Fibroblast of skin of left quadriceps (primary cell): ENCODE measurements at places on chromosomes 12 and 14.

- no peak for DNase-seq
Observed at GRCh38 chr14:55832974-55833373, 253.0 kb downstream of the KTN1 start.

DNA sequence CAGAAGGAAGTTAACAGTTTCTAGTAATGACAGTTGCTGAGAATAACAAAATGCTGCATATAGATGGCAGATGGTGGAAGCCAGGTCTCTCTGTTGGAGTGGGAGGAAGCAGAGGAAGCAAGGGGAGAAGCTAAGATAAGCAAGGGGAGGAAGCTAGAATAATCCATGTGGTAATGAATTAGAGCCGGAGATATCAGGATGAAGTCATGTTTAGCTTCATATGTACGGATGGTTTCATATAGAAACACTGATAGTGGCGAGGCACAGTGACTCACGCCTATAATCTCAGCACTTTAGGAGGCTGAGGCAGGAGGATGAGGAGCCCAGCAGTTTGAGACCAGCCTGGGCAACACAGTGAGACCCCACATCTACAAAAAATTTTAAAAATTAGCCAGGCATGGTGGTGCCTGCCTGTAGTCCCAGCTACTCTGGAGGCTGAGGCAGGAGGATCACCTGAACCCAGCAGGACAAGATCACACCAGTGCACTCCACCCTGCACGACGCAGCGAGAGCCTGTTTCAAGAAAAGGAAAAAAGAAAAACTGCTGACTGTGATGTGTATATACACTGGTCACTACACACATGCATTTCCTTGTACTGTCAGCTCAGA, 49.2 kb downstream of the ANAPC7 start:
- no peak for DNase-seq

DNA sequence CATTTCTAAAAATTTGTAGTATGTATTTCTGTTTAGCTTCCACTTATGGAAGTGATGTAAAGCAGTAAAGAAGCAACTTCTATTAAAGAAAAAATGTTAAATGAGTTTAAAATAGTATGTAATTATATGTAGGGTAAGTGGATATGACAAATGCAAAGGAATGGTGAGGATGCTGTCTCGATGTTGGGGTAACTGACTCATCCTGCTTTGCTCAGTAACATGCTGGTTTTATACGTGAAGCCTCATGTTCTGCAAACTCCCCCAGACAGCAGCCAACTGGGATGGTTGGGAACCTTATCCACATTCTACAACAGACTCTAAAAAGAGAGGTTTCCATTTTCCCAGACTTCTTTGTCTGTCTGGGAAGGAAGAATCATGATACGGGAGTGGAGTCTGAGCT, 1006.4 kb upstream of the TMEM132C start:
- peak; percentile 56 for DNase-seq

DNA sequence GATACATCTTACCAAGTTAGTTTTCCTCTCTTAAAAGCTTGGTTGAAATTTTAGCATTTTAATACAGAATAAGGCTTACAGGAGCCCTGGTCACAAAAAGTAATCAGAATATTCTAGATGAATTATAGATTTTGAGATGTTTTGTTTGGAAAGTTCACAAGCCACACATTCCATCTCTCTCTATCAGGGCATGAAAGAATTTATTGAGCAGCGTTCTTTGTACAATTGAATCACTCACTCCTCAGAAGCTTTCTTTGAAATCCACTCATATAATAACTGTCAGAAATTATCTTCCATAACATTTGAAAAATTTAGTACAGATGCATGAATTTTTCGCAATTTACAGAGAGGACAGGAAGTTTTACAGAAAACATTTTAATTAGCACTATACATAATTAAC, 938.6 kb upstream of the MDGA2 start:
- no peak for DNase-seq

GRCh38 chr14:44463356-44464004, 43.6 kb downstream of the FSCB start:
- no peak for DNase-seq

DNA sequence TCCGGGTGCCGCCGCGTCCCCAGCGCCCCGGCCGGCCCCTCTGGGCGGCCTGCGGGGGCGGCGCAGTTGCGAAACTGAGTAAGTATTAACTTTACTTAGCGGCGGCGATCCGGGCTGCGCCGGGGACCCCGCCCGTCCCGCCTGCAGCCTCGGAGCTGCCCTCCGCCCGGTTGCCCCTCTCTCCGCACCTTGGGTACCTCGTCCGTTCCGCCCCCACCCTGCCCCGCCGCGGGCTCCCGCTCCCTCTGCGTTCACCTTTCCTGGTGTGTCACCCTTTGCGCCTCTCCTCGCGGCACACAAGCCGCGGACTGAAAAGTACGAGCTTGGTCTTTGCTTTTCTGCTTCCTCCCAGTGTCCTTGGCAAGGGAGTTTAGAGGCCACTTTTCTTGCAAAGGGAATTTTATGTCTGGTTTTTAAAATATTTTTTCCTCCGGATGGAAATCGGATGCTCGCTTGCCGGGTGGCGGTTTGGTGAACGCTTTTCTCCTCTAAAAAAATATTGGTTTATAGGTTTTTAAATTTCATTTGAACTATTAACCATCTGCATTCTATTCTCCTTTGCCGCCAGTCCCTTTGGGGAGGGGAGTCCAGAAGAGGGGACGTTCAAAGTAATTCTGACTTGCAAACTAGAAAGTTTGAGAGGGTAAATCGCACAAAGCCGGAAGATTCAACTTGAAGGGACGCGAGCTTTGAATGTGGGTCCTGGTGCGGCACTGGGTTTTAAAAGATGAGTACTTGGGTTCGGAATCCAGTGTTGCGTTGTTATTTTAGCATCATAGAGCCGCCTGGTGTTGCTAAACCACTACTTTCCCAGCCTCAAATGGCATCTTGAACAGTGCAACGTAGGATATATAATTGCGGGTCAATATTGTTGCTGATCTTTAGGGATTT, 834 bp downstream of the RASSF8 start:
- DNase-seq, result peak; percentile 64

- DNase-seq, result no peak
Observed at GRCh38 chr14:48341069-48341468, 665.7 kb upstream of the MDGA2 start.

DNA sequence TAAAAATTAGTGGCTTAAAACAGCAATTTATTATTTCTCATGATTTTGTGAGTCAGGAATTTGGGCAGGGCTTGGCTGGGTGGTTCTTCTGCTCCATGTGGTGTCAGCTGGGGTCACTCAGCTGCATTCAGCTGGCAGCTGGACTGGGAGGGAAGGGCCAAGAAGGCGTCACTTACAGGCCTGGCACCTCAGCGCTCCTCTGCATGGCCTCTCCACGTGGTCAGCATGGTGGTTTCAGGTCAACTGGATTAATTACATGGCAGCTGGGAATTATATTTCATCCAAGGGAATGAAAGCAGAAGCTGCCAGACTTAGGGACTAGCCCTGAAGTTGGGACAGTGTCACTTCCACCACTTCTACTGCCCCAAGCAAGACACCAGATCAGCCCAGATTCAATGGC, 27.5 kb upstream of the IRF2BPL start:
- no peak for DNase-seq

GRCh38 chr14:73462048-73462715, 3.8 kb upstream of the NUMB start:
- no peak for DNase-seq

GRCh38 chr14:22556021-22556989, 32.7 kb downstream of the DAD1 start:
- peak; percentile 34 for DNase-seq

DNA sequence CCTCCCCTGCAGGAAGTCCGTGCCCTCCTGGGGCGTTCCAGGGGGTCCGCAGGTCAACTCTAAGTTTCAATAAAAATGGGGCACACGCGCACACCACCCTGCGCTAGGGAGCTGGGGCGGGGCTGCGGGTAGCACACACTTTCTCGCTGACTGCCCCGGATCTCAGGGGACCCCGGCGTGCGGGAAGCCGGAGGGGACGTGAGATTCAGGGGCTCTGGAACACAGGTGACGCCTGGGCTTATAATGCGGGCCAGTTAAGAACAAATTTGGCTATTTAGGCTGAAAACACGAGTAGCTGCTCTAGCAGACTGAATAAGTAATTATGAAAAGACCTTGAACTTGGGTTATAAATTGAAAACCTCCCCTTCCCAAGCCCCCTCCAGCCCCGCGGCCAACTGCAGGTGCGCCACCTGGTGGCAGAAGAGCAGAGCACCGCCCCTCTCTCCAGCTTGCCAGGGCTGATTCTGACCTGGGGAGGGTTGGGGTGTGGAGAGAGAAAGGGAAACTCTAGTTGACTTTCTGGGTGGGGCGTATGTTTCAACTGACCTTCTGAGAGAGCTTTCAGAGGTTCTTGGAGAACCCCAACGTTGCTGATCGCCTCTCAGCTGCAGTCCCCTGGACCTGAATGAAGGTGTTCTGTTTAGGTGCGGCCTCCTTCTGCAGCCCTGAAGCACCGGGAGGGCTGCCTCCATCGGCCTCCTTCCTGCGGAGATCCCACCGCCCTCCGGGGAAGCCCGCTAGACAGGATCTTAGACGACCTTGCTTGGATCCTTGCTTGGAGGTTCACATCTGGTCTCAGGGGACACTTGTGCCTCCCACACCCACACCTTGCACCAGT, 118.4 kb upstream of the EVL start:
- no peak for DNase-seq

- no peak for DNase-seq
Observed at GRCh38 chr14:53628732-53629430, 327.7 kb downstream of the BMP4 start.

- peak; percentile 73 for DNase-seq
Observed at GRCh38 chr12:52980650-52981423, 25.4 kb upstream of the EIF4B start.

GRCh38 chr14:22319526-22320361, 269.3 kb downstream of the DAD1 start:
- no peak for DNase-seq

GRCh38 chr12:32718926-32719325, 36.8 kb downstream of the YARS2 start:
- no peak for DNase-seq

DNA sequence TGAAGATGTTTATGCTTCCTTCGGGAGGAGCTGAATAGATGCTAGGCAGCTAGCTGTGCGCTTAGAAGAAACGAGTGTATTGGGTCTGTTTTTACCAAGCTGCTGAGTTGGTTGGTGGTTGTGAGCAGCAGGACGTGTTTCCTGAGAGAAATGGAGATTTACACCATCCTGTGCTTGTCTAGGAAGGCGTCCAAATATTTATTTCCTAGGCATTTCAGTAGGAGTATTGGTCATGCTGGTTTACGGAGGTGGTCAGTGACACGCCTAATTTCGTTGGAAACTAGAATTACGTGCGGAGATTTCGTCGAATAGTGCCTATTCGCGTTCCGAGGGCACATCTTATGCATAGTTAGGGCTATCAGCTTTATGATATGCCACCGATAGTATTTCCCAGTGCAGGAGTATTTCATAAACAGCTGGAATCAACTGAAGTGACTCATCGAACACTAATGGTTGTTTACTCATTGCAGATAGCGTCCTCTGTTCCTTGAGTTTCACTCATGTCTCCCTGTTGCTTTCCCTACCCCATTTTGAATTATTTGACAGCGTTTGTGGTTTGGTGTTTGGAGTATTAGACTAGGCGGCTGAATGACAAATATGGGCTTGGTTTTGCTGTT, 780 bp downstream of the TBC1D15 start:
- peak; percentile 11 for DNase-seq

- no peak for DNase-seq
Observed at GRCh38 chr12:60930151-60930550, 1330.1 kb upstream of the USP15 start.

- DNase-seq, result no peak
Observed at GRCh38 chr14:87994974-87995373, 2.0 kb upstream of the GALC start.

DNA sequence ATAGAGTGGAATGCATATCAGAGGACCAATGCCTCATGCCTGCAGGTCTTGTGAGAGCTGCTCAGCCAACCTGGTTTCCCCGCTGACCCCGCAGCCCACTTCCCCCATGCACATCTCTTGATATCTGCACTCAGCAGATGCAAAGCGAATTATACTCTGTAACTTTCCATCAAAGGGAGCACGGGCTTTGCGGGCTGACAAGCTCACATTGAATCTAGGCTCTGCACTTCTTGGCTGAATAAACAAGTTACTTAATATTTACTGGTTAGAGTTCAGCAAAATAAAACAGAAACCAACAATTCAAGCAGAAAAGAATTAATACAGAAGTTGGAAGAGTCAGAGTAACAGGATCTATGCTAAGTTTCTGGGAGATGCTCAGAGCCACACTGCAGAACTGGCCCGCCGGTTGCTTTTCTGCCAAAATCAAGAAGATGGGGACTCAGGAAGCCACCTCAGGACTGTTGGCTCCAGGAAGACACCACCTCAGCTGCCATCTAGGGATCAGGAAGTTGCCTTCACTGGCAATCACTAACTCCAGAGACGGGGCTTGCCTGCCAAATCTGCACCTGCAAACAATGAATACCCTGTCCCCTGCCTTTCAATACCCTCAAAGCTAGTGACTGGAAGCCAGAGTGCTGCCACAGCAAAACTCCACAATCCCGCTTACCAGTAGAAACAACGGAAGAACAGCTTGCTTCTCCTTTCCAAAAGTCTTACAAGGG, 46.5 kb downstream of the NR1H4 start:
- DNase-seq, result no peak

GRCh38 chr12:115638733-115639647, 638.5 kb downstream of the MED13L start:
- DNase-seq, result no peak

DNA sequence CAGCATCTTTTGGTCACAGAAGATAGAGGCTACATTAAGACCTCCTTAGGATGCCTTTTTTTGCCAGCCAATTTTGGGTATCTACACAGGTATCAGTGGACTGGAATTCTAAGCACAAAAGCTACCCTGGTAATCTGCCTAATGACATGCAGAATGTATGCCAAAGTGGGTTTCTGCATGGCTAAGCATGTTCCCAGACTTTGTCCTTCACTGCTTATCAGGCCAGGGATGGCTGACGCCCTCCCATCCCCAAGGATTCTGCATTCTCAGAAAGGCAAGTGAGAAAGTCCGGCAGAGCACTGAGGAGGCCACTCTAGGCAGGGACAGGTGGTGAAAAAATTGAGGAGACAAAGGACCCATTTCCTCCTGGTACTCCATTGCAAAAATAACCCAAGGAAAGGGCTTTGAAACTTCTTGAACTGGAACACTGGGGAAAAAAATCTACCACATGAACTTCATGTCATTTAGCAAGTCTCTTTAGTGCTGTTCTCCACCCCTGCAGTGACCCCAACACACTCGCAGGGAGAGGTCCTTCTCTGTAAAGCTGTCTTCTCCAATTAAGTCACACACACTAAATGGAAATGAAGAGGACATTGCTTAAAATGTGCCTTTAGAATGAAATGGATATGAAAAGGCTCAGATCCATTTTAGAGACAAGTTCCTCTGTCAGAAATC, 91.7 kb upstream of the MAX start:
- DNase-seq, result no peak

- DNase-seq, result no peak
Observed at GRCh38 chr12:11553871-11554533, 95.5 kb upstream of the ETV6 start.

DNA sequence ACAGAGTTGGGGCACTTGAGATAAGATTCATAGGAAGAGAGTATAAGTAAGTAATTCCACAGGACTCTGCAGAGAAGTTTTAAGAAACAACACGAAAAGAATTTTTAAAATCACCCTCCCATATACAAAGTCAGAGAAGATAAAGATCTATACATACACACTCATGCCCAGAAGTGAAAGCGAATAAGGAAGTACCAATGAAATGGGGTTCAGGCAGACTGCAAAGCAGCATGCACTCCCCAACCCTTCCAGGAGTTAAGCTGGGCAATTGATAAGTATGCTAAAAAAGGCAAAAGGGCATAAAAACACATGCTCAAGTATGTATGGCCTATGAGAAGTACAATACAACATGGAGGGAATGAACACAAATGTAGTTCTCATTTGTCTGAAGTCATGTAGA, 246.2 kb upstream of the GRIP1 start:
- DNase-seq, result no peak

- no peak for DNase-seq
Observed at GRCh38 chr14:24194186-24194872, 912 bp downstream of the TM9SF1 start.
